ENCODE measurements at places on chromosomes 11 and 22. TPM values are rescaled to one million over a fixed set of nuclear protein-coding genes. Genes with fewer than 3 reads are reported as not detected.

Gene CARD18
- total RNA-seq, result not detected

DNA sequence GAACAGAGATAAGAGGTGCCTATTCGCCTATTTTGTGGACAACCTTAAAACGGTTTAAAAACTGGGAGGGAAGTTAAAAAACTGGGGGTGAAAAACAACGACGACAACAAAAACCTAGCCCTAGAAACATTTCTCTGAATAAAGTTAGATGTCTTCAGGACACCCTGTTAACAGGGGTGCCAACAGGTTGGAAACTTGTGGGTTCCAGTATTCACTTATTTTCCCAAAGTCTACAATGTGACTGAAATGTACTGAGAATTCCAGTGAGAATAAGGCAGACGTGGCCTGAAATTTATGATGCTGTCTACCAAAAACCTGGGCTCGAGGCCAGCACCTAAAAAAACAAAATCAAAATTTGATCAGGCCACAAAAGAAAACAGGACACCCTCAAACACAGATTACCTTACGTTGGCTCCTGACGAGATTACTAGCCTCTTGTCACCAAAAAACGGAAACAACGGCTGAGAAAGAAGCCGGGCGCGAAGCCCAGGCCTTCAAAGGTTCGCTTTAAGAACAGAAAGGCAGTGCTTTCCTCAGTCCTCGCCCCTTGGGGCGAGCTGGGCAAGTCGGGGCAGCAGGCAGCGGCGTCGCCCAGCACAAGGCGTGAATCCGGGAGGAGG, 906 bp downstream of the CCDC90B start:
- peak overlapping the region; percentile 84 for H3K4me3 ChIP-seq
- no peaks in the 10 kb centered on the region for H3K36me3 ChIP-seq
- H3K27me3 ChIP-seq, result no peaks in the 10 kb centered on the region

DNA sequence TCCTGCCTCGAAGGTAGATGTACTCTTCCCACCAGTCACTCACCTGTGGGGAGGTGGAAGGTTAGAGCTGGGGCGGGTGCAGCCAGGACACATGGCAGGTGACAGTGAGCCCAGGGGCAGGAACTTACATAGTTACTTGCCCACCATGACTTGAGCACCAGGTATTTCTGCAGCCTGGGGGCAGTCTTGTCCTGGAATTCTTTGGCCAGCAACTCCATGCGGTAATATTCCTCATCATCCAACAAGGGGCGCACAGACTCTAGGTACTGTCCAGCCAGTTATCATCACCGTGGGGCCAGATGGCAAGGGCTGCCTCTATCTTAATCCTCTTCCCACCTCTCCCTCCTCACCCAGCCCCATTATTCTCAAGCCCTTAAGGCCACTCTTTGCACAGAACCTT, 2.2 kb downstream of the CPT1B start:
- peaks cover 25% of the 10 kb centered on the region for H3K4me1 ChIP-seq
- no peak for DNase-seq
- no peaks in the 10 kb centered on the region for H3K27me3 ChIP-seq
- no peaks in the 10 kb centered on the region for H3K36me3 ChIP-seq

DNA sequence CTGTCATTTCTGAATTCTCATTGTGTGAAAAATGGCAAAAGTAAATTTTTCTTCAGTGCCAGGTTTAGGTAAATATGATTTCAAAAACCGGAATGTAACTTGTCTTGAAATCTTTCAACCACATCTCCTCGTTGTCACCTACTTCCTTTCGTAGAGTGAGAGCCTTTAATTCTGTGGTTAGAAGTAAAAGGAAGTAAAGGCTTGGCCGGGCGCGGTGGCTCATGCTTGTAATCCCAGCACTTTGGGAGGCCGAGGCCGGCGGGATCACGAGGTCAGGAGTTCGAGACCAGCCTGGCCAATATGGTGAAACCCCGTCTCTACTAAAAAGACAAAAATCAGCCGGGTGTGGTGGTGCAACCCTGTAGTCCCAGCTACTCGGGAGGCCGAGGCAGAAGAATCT, 29.8 kb downstream of the SGSM3 start:
- H3K27ac ChIP-seq, result peak overlapping the region; percentile 26
- DNase-seq, result no peak
- H3K4me1 ChIP-seq, result peaks cover 8% of the 10 kb centered on the region
- no peak overlapping the region for H3K4me3 ChIP-seq
